EH (cell line): ENCODE measurements at places on chromosomes 2 and 18.

GRCh38 chr2:206482123-206482522 is 38.8 kb downstream of the ADAM23 start:
- no peak for DNase-seq

DNA sequence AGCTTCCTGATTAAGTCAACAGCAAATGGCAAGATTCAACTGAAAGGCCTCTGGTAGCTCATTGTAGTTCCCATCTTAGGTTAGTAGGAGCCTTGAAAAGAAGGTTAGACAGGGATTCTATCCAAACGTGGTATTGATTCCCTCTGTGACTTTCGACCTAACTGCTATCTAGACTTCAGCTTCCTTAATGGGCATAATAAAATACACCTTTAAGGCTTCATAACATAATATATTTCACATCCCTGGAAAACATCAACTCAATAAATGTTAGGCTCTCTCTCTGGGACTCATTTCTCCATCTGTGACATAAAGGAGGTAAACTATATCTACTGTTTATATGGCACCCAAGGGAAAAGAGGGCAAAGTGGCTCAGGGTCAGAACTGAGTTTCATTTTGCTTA is 60.9 kb downstream of the STK39 start:
- no peak for DNase-seq

DNA sequence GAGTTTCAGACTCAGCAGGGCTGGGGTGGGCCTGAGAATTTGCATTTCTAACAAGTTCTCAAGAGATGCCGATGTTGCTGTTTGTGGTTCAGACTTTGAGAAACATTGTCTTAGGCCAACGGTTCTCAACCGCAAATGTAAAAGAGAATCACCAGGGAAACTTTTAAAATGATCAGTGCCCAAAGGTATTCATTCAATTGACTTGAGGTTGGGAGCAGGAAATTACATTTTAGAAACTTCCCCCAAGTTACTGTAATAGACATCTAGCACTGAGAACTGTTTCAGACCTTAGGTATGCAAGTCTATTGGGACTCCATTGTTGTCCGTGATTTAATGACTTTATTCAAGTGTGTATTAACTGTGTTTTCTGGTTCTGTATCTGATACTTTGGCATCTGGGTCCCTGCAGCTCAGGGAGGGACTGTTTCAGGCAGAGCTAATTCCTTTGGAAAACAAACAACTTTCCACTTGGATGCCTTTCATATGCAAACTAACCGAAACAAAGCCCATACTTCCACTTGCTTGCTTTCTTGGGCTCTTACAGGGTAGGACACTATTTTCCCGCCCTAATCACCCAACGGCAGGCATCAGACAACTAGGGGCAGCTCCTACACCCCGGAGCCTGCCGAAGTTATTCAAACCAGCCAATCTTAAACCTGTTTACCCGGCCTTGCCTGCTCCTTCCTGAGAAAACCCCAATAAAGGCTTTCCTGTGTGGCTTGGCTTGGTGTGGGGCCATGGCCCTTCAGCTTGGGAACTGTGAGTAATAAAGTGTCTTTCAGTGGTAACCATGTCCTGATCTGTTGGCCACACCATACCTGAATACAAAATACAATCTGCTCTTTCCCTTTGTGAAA is 97.6 kb downstream of the POLE4 start:
- peak; percentile 57 for DNase-seq

GRCh38 chr2:138607746-138608145 is 106.2 kb downstream of the SPOPL start:
- DNase-seq, result no peak

GRCh38 chr18:60070631-60071030 is 170.8 kb downstream of the PMAIP1 start:
- DNase-seq, result peak; percentile 31

DNA sequence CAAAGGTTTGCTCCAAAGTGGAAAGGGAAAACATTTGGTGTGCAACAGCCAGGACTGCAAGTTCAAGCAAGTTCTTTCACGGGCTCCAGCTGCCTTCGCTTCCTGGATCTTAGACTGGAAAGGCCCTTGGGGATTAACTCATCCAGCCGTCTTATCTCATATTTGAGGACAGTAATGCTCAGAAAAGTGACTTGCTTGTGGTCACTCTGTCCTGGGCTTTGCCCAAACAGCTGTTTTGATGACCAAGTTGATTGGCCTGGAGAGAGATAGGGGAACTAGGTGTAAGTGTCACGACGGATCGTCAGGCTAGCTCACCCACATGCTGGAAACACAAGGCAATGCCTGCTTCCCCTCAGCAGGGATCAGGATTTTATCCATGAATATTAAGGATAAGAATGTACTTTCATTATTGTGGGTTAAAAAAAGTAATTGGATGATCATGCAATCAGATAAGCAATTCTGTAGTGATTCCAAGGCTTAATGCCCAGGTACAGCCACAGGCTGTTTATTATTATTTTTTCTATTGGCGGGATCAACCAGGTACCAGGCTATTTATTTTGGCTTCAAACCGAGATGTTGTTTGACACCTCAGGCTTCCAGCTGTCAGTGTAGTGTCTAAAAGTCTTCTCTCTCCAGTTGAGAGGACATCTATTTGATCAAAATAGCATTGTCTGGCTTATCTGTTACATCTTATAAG is 162.5 kb upstream of the EPAS1 start:
- DNase-seq, result peak; percentile 63

DNA sequence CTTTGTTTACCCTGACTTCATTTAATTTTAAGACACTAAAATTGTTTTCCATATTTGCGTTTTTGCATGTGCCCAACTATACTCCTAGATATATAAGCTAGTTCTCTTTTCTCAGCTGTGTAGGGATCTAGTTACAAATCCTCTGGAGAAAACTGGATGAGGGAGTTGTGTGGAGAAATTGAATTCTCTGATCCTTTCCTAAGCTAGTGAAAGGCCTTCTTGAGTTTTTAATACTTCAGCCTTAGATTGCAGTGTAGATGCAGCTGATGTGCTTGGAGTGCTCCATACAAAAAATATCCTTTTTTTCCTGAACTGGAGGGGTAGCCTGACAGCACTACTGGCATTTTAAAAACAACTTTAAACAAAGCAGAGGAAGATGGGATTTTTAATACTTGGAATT is 8.6 kb upstream of the MTX2 start:
- no peak for DNase-seq

DNA sequence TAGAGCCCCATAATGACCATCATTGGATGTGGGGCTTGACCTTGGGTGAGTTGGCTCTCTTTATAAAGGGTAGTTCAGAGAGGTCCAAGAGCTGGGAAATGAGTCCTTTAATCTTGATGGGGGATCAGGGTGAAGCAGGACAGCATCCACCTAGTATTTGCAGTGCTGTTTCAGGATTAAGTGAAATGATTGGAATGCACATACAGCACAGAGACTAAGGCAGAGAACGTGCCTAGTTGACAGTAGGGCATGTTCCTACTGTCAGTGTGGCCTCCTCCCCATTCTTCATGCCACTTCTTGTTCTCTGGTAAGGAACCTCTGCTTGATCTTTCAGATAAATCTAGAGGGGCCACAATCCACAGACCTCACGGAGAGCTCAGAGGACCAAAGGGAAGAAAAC is 78.9 kb downstream of the TRIM43 start:
- peak; percentile 53 for DNase-seq

DNA sequence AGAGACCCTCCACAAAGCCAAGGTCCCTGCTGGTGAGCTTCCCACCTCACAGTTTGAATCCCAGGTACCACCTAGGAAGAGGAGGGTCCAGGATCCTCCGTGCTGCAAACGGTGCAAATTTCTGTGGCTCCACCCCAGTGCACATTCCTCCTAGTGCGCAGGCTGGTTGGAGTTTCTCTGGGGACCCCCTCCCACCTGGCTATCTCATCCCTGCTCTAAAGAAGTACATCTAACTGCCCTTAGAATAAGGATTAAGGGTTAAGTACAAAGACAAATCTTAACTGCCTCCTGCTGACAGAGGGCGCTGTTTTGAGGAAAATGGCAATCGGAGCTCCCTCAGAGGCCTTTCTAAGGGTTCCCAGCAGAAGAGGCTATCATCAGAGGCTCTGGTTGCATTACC is 109.6 kb upstream of the FSIP2 start:
- no peak for DNase-seq

- no peak for DNase-seq
These were observed 15.5 kb upstream of the BIN1 start for GRCh38 chr2:127122361-127123027.

GRCh38 chr2:236775511-236775910 is 205.9 kb downstream of the ACKR3 start:
- DNase-seq, result no peak

DNA sequence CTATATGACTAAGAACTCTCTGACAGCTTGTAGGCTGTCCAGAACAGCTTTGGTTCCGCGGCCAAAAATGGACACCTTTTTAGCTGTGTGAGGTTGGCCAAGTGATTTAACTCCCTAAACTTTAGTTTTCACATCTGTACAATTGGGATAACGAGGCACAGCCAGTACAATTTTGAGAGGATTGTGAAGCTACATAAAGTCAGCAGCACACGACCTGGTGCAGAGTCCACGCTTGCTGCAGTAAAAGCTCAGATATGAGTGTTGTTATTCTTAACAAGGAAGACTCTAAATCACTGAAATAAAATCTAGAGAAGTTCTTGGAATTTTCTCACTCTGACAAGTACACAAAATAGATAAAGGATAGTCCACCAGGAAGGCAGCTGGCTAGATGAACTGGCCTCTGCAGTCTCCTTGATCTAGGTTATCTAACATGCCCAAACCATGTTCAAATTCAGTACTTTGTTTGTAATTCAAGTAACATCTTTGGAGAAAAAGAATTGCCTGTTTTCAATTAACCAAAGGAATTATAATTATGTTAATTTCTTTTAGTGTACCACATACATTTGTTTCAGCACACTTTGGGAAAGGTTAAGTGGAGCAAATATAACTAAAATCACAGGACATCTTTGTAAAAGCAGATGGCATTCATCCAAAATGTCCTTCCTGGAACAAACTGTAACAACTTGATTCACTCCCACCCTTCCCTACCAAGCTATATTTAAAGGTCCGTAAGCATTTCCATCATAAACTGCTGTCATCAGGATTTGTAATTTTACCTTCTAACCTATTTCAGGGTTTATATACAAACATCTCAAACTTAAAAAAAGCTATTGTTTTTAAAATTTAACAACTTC is 201.7 kb upstream of the STK17B start:
- peak; percentile 19 for DNase-seq

DNA sequence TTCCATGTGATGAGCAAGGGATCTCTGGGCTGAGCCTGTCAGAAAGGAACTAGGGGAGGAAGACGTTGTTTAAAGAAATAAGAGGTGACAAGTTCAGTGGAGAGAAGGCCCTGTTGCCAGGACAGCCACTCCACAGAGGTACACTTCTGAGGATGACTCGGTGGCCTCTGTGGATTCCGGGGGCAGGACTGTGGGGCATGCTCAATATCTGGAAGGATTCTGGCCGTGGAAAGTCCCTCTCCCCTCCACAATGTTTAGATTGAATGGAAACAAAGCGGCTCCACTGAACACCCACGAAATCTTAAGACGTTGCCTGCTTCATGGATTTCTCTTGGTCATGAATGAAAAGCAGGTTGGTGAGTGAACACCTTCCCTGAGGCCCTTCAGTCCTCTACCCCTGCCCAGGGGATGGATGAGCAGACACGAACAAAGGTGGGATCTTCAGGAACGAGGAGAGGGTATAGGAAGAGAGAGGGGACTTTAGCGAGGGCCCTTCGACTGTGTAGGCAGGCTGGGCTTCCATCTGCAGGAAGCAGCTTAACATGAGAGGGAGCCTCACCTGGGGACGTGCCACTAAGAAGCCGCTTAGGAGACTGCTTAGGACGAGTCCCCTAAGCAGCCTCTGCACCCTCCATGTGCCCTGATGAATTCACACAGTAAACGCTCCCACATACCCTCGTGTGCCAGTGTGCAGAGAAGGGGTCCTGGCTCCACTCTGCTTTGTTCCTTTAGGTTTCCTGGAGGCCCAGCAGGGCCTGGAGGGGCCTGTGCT is 1.9 kb downstream of the NTSR2 start:
- DNase-seq, result no peak

DNA sequence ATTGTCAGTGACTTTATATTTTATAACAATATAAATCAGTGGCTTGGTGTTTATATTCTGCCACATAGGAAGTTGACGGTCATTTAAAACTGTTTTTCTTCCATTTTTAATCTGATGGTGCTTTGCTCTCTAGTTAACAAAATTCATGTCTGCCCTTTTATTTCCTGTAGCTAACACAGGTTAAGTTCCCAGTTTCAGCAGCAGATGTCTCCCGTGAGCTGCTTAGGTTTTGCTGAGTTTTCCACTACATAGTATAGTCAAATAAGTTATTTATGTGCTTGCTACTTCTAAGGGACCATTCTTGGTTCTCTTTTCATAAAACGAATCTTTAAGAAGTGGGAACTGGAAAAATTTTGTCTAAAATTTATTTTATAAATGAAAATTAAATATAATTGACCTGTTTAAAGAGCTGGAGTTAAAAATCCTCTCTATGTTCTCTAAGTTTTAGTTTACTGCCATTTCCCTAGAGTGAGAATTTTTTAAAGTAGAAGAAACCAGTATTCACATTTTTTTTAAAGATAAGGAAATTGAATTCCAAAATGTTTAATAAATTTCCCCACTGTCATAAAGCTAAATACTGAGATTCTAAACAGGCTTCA is 20.6 kb downstream of the HTR2B start:
- DNase-seq, result peak; percentile 76

- peak; percentile 87 for DNase-seq
These were observed 114.0 kb downstream of the NOL10 start for GRCh38 chr2:10575609-10576280.

DNA sequence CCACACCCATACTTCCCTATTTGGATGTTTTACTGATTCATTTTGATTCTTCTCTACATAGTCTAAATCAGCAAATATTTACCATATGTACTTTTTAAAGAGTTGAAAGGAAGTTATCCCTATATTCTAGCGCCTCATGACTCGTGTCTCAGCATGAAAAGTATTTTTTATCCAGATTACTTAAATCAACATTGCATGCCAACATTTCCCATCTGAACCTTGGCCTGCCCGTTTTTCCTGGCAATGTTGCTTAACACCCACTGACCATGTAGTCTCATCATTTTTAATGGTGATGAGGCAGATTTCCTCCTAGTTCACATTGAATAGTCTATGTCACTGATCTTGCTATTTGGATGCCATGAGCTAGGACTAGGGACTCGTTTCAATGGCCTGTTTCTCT is 13.2 kb upstream of the SCYGR5 start:
- peak; percentile 64 for DNase-seq
